CD4-positive, alpha-beta T cell (primary cell): ENCODE measurements at places on chromosomes 6 and 20.

GRCh38 chr6:40634429-40634828 is 47.3 kb upstream of the LRFN2 start:
- no peak for DNase-seq

GRCh38 chr6:39688494-39688893 is 36.7 kb downstream of the KIF6 start:
- no peak for DNase-seq

- DNase-seq, result no peak
Observed at GRCh38 chr6:47439348-47439668, 38.3 kb upstream of the CD2AP start.

DNA sequence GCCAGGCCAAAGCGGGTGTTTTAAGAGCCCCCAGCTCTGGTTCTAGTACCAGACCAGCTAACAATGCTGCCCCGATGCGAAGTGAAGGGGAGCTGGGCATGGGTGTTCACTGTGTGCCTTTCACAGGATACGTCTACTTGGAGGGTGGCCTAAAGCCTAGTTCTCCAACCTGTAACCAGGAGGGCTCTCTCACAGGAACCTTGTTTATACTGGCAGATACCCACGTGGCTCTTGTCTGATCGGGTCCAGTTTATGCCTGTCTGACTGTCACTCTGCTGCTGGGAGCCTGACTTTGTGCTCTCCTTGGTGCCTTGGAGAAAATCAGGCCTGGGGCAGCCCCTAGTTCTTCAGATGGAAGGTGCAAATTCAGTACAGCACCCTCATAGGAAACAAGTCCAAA is 60.2 kb upstream of the RNF144B start:
- DNase-seq, result no peak

DNA sequence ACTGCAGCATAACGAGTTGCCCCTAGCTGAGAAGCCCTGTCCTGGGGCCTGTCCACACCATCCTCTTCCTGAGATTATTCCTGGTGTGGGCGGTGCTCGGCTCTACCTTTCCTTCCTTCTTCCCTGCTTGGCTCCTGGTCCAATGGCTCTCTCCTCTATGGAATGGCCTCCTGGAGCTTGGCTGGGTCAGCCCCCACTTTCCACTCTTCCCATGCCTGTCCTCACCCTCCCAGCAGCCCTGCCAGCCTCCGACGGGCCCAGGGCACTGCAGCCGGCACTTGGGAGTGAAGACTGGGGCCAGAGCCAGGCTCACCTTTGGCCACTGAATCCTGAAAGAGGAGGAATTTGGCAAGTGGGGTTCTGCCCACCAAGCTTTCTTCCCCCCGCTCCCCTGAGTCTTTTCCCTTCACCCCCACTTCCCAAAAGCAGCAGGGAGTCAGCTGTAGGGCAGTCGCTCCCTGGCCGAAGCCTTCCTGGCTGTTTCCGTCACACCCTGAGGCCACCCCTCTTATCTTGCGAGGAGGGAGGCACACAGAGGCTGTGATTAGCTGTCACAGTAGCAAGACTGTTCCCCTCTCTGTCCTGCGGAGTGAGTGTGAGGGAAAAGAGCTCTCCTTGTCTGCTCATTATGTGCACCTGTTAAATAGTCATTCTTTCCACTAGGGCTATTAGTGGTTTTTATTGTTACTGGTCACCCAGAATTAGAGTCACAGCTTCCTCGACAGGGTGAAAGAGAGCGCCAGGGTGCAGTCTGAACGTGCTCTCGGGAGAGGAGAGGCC is 6.3 kb upstream of the CDSN start:
- no peak for DNase-seq

DNA sequence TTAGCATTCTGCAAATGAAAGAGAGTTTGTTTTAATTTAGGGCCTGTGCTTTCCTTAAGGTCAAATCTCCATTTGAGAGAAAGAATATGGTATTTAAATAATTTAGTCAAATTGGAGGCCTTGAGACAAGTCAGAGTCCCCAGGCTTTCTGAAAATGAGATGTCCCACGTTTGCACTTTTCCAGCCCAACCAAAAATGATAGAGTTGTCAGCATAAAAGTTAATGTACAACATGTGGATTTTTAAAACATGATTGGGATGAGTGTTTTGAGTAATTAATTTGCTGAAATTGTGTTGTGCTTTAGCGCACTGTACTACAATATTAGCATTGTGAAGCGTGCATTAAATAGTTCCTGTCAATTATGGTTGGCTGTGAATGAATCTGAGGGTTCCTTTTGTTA is 10.0 kb downstream of the CD83 start:
- no peak for DNase-seq

GRCh38 chr20:50359607-50360217 is 150.5 kb upstream of the PTPN1 start:
- no peak for DNase-seq
